GM12864 (cell line): ENCODE measurements at places on chromosomes 11 and 22.

DNA sequence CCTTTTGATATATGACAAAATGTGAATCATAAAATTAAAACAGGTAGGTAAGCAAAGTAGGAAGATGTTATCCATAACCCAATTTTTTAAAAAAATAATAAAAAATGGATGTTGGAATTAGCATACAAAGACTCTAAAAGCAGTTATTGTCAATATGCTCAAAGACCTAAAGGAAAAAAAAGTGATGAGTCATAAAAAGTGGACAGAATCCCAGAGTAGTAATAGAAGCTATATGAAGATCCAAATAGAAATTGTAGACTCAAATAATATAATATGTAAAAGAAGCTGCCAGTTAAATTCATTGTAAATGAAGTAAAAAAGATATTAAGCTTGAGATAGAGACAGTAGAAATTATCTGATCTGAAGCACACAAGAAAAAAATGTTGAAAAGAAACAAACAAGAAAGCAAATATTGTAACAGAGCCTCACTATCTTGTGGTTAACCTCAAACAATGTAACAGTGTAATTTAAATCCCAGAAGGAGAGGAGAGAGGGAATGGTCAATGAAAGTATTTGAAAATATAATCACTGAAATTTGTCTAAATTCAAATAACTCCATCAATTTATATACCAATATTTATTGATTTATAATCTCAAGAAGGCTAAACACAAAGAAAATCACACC, 773.4 kb upstream of the RAG2 start:
- DNase-seq = no peak

DNA sequence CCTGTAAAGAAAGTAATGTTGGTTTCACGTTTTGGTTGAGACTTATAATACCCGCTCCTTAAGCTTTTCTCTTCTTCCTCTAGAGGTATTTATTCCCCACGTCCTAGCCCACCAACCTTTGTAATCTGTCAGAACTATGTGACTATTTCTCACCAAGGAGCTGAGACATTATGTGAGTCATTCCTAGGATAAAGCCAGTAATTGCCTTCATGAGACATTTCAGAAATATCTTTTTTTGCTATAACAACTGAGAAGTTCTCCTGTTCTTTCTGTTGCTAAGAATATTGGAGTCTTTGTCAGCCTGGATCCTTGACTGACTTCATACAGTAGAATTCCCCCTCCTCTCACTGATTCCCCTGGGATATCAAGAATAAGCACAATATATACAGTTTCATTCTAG, 1497.0 kb upstream of the TENM4 start:
- no peak for DNase-seq

- no peak for DNase-seq
Measured at GRCh38 chr11:129249351-129249750, 57.2 kb upstream of the ARHGAP32 start.

- DNase-seq = no peak
Measured at GRCh38 chr11:111604392-111605009, 2.3 kb downstream of the SIK2 start.

DNA sequence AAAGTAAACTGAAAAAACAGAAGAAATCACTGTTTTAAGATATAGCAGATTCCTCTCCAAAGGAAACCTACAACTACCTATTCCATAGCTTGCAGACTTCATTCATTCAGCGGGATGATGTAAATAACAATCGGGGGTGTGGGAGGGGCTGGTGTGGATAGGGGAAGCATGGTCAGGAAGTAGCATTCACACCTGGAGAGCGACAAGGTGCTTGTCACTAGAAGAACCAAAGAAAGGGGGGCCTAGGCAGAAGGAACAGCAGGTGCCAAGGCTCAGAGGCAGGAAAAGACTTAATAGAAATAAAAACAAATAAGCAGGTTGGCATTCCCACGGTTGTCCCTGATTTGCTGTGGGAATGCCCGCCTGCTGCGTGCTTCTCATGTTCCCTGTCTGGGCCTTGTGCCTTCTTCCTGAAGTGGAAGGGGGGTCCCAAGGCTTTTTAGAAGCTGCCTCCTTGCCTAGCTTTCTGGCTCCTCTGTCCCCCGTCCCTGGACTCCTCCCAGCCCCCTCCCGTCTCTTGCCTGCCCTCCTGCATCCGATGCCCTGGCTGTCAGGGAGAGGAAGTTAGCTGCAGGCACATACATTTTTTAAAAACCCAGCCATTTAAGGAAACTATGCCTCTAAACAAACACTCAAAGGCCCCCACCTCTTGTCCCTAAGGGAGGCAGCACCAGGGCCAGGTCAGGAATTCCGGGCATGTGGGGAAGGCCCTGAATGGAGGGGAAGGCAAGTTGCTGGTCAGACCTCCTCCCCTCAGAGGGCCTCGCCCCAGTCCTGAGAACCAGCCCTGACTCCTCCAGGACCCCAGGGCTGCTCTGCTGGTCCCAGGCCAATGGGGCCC, 54.7 kb upstream of the PRDM11 start:
- no peak for DNase-seq

DNA sequence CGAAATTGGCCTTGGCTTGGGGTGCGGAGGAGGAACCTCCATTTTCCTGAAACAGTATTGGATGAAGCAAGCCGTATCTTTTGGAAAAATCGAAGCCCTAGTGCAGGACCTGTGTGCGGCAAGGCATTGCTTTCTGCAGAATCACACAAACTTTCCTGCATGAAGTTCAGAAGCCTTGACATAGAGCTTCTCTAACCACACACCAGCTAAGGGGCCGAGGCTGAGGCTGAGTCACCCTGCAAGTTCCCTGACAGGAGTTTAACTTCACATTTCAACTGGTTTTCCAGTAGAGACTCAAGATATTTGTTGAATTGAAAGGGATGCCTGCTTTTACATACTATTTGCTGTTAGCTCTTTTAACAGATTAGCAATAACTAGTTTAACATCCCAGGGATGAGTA, 67.8 kb downstream of the TCF20 start:
- DNase-seq = no peak

DNA sequence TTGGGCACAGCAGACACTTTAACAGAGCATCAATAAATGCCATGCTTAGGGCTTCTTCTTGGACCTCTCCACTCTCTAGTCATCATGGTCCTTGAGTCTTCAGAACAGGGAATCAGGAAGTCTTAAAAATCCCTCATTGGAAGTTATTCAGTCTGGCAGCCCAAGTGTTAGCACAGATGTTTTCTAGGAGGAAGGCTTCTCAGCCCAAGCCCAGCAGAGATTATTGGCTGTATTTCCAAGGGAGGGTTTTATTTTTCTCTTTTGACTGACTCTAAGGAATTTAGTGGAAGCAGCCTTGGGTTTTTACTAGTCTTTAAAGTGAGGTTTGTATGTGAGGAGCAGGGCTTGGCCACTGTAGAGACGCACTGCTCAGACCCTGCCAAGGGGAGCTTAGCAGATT, 41.9 kb downstream of the CEP164 start:
- DNase-seq = no peak

- DNase-seq = no peak
Measured at GRCh38 chr22:27835446-27835845, 33.9 kb upstream of the MN1 start.
